Heart right ventricle (tissue), 16 donors: ENCODE measurements at places on chromosomes 5 and 9.
A peak's percentile ranks its signal among the peaks of the same experiment; 100 is the strongest.

DNA sequence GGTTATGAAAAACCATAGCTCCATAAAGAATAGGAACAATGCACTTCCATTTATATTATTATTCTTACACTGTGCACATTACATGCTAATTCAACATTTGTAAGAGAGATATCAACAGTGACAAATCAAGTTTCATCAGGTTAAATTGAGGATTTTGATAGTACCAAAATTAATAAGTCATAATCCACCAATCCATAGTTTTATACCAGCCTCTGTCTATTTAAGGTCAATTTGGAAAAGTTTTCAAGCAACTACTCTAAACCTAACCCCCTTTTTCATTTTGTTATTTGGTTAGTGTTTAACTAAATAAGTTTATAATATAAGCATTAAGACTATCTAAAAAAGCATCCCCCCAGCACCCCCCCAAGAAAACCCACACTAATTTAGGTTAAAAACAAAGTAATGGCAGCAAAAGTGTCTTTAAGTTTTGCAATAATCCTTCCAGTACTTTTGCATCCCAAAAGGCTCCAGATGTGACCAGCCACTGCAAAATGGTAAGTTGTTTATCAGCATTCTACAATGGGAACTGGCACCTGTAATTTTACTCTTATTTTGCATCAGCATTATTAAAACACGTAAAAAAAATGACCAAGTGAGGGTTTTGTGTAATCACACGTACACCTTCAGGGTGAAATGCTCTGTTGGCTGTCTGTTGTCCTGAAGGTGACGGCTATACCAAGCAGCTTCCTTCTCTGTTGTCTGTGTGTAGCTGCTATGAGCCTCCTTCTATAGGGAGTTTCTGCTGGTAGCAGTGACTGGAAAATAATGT, 36.8 kb upstream of the SSBP2 start:
- DNase-seq: peak; percentile 86

GRCh38 chr9:18437315-18438201, 36.4 kb upstream of the ADAMTSL1 start:
- peak; percentile 62 for DNase-seq

DNA sequence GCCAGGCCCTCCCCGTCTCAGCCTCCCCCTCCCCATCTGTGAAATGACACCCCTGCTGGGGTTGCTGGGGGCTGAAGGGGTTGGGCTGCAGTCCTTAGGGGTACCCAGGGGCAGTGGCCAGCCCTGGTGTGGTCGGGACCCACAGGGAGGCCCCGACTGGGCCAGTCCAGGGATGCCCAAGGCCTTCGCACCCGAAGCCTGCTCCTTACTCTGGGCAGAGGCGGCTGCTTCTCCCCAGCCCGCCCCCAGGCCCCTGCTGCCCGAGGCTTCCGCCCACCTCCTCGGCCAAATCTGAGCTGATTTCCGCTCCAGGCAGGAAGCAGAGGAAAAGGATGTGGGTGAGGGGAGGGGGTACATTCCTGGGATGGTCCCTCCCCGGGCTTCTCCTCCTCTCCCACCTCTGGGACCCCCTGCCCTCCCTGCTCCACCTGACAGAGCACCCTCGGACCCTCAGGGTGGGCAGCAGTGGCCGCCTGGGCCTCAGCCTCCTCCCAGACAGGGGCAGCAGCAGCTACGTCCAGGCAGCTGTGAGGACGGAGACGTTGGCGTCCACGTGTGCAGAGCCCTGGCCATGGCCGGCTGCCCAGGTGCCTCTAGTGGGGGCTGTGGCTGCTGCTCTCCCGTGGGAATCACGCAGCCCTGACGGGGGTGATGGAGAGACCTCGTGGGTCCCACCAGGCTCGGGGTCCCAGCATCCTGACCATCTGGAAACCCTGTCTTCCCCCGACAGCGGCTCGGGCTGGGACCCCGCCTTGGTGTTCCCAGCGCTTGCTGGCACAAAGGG, 4.2 kb upstream of the NRARP start:
- DNase-seq: peak; percentile 54

DNA sequence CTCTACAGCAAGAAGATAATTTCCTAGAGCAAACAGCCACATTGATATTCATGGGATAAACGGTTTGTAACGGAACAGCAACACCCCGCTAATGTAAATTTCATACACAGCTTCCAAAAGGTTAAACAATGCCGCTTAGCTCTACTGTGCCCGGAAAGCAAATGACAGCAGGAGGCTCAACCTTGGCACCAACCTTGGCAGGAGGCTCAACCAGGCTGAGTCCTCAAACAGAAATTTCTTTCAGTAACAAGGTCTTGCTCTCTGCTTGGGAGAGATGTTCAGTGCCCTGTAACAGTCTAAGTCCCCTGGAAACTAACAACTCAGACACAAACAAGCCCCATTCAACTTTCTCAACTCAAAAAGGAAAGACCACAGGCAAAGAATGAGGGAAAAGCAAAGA, 11.1 kb upstream of the PPP1R2B start:
- DNase-seq: no peak

GRCh38 chr9:32906213-32906612, 95.2 kb downstream of the APTX start:
- no peak for DNase-seq

DNA sequence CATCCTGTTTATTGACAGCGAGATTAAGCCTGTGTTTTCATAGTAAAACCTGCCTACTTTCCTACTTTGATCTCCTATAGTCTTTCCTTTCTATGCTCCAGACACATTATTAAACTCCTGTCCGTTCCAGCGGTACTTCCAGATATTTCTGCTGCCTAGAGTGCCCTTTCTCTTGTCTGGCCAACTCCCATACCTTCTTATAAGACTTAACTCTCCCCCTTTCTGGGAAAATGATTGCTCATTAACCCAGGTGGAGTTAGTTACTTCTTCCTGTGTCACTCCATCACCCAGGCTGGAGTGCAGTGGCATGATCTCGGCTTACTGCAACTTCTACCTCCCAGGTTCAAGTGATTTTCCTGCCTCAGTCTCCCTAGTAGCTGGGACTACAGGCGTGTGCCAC, 33.1 kb downstream of the KDM4C start:
- no peak for DNase-seq

DNA sequence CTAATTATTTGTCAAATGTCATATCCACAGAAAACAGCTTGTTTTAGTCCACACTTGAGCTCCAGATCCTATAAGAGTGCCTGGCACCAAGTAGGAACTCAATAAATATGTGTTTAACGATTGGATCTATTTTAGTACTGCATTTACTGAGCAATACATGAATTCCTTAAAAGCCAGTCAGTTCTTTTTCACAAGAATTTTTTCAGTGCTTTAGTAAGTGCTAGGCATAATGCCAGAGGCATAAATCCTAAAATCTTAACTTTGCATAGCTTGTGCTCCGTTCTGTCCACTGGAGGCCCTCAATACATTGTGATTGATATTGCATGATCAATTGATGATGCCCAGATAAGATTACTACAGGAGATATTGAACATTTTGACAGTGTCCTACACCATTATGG, 67.3 kb upstream of the PCSK5 start:
- DNase-seq: no peak

GRCh38 chr5:54347221-54347865, 37.0 kb upstream of the ARL15 start:
- DNase-seq: no peak

- DNase-seq: no peak
These were observed 13.7 kb downstream of the IL31RA start for GRCh38 chr5:55864606-55865541.

GRCh38 chr5:38607396-38607795, 51.0 kb upstream of the LIFR start:
- DNase-seq: no peak

DNA sequence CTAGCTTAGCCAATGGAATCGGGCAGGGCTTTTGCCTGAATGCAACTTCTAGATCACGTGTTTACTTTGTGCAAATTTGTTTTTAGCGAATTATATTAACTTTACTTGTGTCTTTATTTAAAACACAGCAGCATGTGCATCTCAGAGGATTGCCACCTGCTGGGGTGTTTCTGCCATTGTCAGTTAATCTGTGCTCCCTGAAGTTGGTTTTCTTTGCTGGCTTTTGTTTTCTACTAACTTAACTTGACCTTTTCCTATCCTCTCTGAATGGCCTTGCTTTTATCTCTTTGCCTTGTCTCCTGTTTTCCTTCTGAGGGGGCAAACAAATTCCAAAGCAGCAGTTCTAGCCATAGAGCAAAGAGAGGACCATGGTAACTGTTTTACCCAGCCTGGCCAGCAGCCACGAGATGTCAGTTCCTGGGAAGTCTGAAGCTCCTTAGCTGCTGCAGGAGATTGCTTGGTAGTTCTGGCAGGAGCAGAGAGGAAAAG, 67.6 kb downstream of the ARHGEF28 start:
- DNase-seq: no peak

DNA sequence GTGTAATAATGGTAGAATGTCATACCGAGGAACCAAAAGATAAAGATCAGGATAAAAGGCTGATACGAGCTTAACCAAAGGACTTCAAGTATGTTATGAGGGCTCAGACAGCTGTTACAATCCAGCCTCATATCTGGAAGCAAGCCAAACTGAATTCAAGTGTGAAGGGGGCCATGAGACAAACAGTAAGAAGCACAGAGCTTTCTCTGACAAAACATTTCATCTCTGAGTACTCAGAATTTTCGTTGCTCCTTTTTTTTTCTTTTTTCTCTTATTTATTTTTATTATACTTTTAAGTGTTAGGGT, 52.9 kb upstream of the CD180 start:
- DNase-seq: no peak

- no peak for DNase-seq
These were observed 150.8 kb downstream of the DOCK8 start for GRCh38 chr9:365436-365835.

- DNase-seq: no peak
These were observed 57.4 kb upstream of the SV2C start for GRCh38 chr5:76025790-76026189.

DNA sequence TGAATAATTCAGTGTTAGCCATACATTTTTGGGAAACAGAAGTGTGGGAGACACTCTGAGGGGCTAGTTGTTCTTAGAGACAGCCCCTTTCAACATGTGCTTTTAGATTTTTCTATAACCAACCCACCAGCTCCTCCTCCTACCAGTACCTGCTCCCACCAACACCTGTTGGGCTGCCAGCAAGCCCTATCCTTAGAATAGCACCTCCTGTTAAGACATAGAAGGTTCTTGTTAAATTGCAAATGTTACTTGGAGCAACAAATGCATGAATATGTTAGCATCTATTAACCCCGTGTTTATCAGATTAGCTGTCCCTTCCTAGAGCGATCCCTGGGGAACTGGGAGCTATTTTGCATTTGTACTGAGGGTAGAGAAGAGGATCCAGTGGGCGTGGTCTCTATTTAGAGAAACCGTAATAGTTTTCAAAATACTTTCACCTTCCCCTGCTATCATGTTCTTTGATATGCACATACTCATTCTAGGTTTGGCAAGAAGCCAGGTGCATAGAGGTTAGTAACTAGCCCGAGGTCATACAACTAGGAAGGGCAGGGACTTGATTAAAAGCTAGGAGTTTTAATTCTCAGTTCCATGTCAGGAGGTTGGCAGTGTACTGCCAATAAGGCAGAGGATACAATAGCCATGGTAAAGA, 334.4 kb downstream of the KCTD16 start:
- no peak for DNase-seq

GRCh38 chr9:121622387-121623203, 28.8 kb upstream of the DAB2IP start:
- DNase-seq: no peak

GRCh38 chr5:157690690-157691433, 19.5 kb downstream of the C5orf52 start:
- no peak for DNase-seq

DNA sequence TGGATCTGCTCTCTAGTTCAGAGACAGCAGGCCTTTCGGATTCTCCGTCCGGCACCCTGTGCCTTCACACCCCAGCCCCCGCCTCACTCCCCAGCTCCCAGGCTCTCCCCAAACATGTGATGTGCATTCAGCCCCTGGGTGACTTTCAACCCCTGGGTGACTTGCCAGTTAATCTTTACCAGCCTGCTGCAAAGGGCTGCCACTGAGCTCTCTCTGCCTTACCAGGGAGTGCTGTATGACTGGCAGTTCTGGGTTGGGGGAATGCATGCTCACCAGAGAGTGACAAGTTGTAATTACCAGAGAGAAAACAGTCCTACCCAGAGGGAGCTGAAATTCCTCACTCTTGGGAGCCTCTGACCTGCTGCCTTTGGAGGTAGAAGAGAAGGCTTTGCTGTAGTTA, 4.9 kb upstream of the ADRA1B start:
- no peak for DNase-seq

DNA sequence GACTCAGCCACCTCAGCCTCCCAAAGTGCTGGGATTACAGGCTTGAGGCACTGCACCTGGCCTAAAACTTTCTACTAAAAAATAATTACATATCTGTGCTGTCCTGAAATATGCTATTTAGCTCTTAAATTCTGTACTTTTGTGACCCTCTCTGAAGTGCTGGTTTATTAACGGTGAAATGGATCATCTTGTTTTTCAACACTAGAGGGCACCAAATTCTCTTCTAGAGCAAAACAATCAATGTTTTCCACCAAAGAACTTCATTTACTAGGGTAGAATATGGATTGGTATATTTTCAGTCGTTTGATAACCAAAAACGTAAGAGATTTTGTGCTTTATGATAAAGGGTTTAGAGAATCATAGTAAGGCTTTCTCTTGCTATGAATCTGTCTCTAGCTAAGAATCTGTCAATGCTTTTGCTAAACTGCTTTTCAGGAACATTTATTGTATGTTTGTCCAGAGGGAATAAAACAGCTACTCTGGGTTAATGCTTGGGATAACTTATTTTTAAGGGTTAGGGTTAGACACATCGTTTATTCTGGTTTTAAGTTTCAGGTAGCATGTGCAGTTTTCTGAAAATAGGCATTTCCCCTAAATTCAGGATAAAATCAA, 63.6 kb downstream of the RNF180 start:
- DNase-seq: no peak

DNA sequence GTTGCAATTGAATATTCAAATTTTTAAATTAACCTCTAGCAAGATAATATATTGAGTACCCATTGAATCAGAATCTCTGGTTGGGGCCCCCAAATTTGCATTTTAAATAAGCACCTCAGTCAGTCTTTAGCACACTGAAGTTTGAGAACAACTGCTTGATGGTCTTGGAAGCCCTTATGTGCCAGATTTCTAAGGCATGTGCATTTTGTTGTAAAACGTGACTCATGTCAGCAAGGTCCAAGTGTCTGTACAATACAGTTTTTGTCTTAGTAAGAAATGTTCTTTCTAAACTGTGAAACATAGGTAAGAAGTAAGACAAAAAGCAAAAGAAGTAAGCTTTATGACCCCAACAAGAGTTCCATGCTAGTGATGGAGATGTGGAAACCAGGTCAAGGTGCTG, 59.1 kb upstream of the PHF2 start:
- DNase-seq: no peak

GRCh38 chr5:11955331-11955730, 51.1 kb upstream of the CTNND2 start:
- no peak for DNase-seq
